ENCODE measurements at places on chromosomes 6 and 20.

GRCh38 chr6:56520218-56520617, 122.5 kb downstream of the DST start:
- no peak for DNase-seq

DNA sequence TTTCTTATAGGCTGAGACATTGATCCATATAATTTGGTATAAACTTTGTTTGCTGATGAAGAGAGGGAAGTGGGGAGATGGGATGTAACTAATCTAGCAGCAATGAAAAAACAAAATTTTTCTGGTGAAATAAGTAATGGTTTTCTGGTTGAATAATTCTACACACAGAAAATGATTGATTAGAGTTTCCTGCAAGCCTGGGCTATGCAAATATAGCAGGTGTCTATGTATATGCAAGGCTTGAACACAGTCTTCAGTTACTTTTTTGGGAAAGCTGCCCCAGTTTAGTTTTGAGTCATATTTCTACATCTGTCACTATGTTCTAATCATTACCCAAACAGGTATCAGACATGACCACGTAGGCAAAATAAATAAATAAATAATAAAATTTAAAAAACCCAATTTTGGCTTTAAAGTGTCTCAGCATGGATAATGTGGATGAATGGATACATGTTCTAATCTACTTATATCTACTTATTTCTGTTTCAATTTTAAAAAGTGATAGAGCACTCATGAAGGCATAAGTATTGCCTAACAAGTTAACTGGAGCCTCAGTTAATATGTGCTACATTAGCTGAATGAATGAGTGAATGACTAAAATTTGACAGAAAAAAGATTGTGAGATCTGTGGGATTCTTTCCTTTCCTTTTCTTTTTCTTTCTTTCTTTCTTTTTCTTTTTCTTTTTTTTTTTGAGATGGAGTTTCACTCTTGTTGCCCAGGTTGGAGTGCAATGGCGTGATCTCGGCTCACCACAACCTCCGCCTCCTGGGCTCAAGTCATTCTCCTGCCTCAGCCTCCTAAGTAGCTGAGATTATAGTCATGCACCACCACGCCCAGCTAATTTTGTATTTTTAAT, 37.2 kb upstream of the TFB1M start:
- no peak for DNase-seq

DNA sequence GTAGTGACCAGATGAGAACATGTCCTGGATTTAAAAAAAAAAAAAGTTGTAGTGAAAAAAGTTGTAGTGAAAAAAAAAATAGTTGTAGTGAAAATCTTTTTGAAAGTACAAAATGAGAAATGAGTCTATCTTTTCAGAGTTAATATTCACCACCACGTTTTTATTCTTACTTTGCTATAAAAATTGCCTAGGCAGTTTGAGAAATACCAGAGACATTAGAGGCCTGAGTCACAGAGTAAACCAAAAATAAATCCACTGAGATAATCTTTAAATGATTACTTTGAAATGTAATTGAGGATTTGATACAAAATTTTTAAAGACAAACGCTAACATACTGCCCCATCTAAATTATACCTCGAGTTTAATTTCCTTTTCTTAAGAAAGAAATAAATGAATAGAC, 101.2 kb upstream of the TIAM2 start:
- no peak for DNase-seq

- no peak for DNase-seq
Measured at GRCh38 chr6:131549811-131550210, 23.2 kb upstream of the ARG1 start.

DNA sequence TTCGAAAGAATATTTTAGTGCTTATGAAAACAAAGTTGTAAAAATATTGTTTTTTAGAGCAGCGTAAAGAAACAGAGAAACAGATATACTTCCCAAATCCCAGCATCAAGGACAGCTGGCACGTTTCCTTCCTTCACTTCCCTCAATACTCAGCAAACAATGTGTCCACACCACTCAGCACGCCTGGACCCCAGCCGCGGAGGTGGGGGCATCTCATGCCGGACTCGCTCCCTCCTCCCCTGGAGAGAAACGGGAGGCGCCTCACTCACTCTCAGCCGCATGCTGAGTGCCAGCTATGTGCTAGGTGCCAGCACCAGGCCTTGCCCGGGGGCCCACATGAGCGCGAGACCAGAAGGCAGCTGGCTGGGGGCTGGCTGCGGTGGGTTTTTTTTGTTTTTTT, 34.7 kb downstream of the SLC2A4RG start:
- DNase-seq, result no peak

- DNase-seq, result peak; percentile 98
Measured at GRCh38 chr20:57435498-57436222, 44.5 kb downstream of the RBM38 start.

GRCh38 chr6:42426191-42426590, 25.5 kb downstream of the TRERF1 start:
- no peak for DNase-seq

GRCh38 chr6:152471456-152472265, 165.5 kb downstream of the SYNE1 start:
- no peak for DNase-seq

GRCh38 chr6:81172056-81172740, 580.3 kb downstream of the TENT5A start:
- peak; percentile 3 for DNase-seq

DNA sequence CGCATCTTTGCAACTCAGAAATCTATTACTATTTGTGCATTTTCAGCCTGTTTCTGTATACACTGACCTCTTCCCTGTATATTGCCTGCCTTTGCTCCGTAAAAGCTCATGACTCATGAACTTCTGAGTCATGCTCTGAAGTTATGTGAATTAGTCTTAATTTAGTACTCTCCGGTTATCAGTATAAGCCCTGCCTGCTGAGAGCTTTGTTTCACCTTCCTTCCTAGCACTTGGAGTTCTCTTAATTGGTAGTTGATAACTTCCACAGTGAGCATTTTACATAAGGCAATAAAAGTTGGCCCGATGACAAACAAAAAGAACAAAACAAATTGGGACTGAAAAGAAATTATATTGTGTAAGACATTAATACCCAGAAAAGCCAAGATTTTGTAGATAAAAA, 231.4 kb downstream of the GJA1 start:
- DNase-seq, result peak; percentile 46

Data from urothelium cell line (cell line).